ENCODE measurements at places on chromosomes 1 and 21.

DNA sequence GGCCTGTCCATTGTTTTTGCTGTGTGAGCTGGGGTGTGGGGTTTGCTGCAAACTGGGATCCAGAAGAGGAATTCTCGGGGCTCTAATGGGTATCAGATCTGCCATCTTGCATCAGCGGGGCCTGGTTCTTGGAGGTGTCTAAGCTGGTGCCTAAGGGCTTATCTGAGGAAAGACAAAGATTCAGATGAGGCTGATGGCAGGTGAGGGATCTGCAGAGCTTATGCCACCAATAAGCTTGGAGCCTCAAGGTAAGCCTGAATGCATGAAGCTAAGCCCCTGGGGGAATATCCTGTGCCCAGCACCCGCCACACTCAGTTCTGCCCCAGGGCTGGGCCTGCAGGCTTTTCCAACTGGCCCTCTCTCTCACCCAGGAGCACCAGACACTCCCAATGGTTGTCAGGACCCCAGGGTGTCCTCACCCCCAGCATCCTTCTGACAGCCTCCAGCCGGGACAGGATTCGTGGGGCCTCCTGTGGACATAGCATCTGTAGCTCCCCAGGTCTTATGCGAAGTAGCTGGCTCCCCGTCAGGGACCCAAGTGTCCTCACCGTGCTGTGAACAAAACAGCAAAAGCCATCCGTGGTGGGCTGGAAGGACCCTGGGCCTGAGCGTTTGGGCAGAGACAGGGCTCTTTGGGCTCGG, 9.5 kb upstream of the GSTM3 start:
- no peak for DNase-seq

DNA sequence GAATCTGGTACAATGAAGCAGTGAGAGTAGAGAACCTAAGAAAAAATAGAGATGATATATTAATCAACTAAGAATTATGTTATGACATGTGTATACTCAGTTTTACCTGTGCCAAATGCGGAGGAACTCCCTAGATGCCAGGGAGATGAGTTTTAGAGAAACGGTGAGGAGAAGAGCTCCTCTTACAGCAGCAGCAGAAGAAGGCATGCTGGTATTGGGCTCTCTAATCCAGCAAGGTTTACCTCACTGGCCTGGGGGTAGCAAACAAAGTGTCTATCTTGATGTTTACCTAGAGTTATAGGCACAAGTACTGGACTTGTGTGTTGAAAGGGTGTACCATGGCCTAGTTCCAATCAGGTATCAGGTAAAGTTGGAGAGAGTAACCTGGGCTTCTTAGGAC, 28.9 kb upstream of the DEPDC1 start:
- no peak for DNase-seq

DNA sequence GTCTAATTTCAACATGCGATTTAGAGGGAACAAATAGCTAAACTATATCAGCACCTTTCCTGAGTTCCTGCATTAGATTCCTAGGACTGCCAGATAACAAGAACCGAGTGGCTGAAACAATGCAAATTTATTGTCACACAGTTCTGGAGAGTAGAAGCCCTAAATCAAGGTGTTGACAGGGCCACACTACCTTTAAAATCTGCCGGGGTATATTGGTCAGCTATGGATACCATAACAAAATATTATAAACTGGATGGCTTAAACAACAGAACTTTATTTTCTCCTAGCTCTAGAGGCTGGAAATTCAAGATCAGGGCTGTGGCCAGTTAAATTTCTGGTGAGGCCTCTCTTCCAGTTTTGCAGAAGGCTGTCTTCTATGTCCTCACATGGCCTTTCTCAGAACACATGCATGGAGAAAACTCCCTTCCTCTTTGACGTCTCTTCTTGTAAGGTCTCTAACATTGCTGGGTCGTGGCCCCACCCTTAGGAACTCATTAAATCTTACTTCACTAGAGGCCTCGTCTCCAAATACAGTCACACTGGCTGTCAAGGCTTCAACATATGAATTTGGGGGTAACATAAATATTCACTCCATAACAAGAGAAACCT, 144.3 kb downstream of the FCRL5 start:
- DNase-seq: no peak

DNA sequence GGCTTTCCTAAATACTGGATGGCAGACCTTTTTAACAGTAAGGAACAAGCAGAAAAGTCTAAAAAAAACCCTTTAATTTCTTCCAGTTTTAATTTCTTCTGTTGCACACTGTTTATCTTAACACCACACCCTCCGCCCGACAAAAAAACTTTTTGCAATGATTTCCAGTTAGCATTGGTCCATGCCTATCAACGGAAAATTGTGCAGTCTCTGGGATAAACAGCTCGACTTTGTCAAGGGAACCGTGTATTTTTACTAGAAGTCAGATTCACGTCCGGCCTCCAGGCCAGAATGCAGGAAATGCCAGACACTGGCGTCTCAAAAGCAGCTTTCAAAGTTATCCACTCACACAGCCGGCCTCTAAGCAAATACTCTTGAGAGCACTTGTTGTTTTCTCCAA, 378 bp upstream of the NUP210L start:
- no peak for DNase-seq

DNA sequence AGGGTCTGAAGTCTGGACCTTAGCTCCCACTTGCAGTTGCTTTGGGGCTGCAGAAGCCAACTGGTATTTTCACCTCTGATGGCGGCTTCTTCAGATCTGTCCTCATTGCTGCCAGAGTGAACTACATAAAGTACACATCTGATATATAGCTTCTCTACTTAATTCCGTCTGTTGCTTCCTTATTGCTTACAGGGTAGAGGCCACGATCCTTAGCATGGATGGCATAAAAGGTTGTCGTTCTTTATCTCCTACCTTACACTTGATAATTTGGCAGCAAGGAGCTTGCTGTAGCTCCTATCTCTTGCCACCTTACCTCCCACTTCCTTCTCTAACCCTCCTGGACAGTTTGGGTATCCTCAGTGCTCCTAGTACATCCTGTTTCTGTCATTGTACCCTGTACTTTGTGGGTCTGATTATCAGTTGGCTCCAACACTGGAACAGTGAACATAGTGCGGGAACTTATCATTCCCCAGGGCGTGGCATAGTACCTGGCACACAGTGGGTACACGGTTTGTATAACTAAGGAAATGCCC, 30.9 kb upstream of the NBL1 start:
- no peak for DNase-seq

GRCh38 chr21:15095326-15095725, 30.5 kb upstream of the NRIP1 start:
- no peak for DNase-seq

- DNase-seq: no peak
These were observed 283.5 kb downstream of the S1PR1 start for GRCh38 chr1:101520302-101520701.

DNA sequence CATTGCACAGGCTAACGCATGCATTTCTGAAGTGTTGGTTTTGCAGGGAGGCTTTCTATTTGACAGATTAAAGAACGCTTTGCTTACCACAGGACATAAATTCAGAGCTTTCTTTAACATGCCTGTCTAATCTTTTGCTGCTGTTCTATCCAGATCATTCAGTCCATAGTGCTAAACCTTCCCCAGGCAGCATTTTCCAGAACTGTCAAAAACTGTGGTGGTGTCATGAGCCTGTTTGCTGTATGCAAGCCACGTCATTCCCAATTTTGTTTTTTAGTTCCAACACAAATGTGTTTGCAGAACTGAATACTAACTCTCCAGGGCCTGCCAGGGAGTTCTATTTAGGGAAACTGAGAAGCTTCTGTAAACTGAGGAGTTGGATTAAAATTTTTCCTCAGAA, 390.5 kb upstream of the LYPLAL1 start:
- DNase-seq: no peak

DNA sequence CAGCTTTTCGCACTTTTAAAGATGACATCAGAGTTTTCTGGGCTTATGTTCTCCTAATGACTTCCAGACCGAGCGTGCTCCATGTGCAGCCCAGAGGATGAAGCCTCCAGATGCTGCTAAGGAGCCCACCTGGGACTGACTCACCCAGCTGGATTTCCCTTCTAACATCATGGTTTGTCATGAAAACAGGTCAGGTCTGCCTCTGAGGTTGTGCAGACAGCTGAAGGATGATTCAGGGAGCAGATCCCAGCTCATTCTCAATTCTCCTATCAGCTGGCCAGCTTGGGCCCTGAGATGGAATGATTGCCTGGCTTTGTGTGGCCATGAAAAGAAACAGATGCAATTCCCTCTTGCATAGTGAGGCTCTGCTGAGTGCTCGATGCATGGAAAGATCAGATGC, 123.9 kb upstream of the DUSP10 start:
- DNase-seq: no peak

Data from activated CD8-positive, alpha-beta memory T cell treated with anti-CD3 and anti-CD28 coated beads for 1 hour (primary cell).